M059J (cell line): ENCODE measurements at places on chromosomes 16 and 17. TPM values are rescaled to one million over a fixed set of nuclear protein-coding genes. Genes with fewer than 3 reads are reported as not detected.

DNA sequence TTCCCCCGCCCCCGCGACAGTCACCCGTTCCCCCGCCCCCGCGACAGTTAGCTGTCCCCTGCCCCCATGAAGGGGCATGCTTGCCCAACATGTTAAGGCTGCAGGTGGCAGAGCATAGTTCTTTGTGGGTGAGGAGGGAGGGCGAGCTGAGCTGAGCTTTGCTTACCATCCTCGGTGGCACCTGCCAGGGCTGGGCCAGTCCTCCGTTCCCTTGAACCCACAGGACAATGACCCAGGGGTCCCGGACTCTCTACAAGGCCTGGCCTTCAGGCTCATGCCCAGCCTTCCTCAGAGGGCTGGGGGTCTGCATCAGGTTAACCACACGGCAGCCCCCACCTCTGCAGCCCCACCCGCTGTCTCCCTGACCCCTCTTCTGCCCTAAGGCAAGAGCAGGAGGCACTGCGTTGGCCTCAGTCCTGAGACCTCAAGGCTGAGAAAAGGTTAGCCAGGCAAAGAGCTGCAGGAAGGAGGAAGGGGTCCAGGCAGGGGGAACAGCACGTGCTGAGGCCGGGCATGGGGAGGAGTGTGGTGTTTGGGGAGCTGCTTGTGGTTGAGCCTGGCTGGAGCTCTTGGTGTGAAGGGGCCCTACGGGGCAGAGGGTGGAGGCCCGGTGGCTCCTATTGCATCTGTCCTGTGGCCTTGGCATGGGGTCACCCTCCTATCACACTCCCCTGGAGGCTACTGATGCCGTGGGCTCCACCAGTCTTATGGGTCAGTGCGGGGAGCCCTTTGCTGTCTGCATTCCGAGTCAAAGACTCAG lies 11.4 kb upstream of the DOC2B start:
- DNase-seq = no peak

GRCh38 chr17:41617136-41617535 lies 4.6 kb upstream of the KRT16 start:
- DNase-seq = no peak

DNA sequence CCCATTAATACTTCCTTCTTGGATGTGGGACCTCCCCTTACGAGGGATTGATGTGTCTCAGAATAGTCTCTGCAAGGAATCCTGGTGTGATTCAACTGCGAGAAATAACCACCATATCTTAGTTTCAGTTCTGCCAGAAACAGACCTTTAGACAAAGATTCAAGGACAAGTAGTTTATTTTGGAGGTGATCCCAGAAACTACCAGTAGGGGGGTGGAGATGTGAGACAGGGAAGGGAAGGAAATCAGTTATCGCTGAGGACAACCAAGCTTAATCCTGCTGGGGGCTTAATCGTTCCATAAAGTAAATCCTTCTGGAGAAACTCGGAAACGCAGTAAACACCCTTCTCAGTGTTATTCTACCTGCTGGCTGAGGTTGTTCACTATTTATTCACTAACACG lies 5.0 kb upstream of the SDR42E1 start:
- DNase-seq = peak; percentile 70

DNA sequence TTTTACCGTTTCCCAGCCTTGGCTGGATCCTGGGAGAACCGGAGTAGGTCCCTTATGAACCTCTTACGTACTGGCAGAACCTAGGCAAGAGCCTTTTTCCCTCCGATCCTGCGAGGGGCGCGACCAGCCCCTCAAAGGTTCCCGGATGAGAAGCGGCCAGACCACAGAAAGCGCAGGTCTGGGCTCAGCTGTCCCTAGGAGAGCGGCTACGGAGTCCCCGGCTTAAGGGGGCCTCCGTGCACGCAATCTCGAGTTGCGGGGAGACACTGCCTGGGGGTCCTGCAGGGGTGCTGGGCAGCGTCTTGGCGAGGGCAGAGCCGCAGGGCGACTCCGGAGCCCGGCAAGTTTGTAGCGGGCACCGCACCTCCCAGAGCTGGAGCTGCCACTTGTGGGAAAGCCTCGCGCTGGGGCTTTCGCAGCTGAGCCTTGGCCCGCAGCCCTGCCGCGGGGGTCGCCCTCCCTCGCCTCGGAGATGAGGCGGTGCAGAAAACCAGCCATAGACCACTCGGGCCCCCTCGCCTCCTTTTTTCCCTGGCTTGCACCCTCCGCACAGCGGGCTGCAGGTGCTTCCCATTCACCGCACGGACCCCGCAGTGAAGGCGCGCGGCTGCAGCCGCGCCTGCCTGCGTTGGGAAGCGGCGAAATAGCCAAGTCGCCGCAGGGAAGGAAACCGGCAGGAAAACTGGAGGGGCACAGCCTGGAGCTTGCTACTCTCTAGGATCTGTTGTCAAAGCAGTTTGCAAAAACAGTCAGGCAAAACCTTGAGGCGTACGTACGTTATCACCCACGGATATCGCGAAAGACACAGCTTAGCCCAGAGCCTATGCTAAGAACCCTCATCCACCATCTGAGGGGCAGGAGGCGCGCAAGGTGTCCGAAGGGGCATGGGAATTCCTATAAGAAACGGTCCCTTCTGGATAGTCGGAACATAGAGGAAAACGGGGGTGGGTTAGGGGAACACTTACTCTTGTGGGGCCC lies 834 bp downstream of the CDH8 start:
- DNase-seq = peak; percentile 16

RNF112 gene
- total RNA-seq = 0.39 TPM in 1 of 2 replicates, not detected in the other

- no peak for DNase-seq
These were observed 287.4 kb downstream of the SLC39A11 start for GRCh38 chr17:72804949-72805707.
